ENCODE measurements at places on chromosomes 3 and 15. TPM values are rescaled to one million over a fixed set of nuclear protein-coding genes. Genes with fewer than 3 reads are reported as not detected.
A peak's percentile ranks its signal among the peaks of the same experiment; 100 is the strongest.

DNA sequence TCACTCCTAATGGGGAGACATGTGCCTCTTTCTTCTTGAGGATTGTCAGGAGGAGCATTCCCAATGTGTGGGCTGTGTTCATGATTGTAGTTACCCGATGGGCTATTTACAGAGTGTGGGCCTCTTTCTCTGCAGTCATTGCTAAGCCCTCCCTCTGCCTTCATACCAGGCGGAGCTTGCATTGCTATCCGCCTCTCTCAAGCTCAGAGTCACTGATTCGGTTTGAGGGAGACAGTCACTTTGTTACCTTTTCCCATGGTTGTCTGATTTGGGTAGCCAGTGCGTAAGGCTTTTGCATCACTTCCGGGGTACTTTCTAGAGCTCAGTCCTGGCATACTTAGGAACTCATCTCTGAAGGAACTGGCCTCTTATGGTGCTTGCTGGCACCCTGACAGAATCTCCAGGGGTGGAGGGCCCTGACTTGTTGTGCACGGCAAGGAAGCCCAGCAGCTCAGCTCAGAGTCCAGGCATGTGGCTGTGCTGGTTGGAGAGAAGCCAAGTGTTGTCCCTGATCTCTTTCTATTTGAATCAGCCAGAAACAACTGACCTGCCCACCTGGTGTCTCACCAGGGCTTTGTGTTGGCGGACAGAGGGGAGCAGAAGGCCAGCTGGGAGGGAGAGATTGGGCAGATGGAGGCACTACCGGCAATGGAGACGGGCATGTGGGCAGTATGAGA is 79.8 kb downstream of the EPHB1 start:
- no peak overlapping the region for H3K4me3 ChIP-seq
- H3K27me3 ChIP-seq = peaks cover 61% of the 10 kb centered on the region
- no peak overlapping the region for H3K27ac ChIP-seq
- no peaks in the 10 kb centered on the region for H3K36me3 ChIP-seq
- no peaks in the 10 kb centered on the region for H3K4me1 ChIP-seq

Gene OSBPL10
- 56.9 TPM for total RNA-seq

- DNase-seq = no peak
- peaks cover 13% of the 10 kb centered on the region for H3K4me1 ChIP-seq
- no peaks in the 10 kb centered on the region for H3K36me3 ChIP-seq
- H3K4me3 ChIP-seq = no peak overlapping the region
- H3K27me3 ChIP-seq = no peaks in the 10 kb centered on the region
Measured at GRCh38 chr3:43748645-43749044, 57.9 kb downstream of the ABHD5 start.

DNA sequence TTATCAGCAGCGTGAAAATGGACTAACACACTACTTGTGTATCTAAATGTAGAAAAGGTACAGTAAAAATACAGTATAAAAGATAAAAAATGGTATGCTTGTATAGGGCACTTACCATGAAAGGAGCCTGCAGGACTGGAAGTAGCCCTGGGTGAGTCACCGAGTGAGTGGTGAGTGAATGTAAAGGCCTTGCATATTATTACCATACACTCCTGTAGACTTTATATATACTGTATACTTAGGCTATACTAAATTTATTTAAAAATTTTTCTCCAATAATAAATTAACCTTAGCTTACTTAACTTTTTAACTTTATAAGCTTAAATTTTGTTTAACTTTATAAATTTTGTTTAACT is 67.2 kb upstream of the TSPAN3 start:
- no peak overlapping the region for H3K27ac ChIP-seq
- no peaks in the 10 kb centered on the region for H3K27me3 ChIP-seq
- DNase-seq = no peak
- no peaks in the 10 kb centered on the region for H3K36me3 ChIP-seq
- no peak overlapping the region for H3K4me3 ChIP-seq

DNA sequence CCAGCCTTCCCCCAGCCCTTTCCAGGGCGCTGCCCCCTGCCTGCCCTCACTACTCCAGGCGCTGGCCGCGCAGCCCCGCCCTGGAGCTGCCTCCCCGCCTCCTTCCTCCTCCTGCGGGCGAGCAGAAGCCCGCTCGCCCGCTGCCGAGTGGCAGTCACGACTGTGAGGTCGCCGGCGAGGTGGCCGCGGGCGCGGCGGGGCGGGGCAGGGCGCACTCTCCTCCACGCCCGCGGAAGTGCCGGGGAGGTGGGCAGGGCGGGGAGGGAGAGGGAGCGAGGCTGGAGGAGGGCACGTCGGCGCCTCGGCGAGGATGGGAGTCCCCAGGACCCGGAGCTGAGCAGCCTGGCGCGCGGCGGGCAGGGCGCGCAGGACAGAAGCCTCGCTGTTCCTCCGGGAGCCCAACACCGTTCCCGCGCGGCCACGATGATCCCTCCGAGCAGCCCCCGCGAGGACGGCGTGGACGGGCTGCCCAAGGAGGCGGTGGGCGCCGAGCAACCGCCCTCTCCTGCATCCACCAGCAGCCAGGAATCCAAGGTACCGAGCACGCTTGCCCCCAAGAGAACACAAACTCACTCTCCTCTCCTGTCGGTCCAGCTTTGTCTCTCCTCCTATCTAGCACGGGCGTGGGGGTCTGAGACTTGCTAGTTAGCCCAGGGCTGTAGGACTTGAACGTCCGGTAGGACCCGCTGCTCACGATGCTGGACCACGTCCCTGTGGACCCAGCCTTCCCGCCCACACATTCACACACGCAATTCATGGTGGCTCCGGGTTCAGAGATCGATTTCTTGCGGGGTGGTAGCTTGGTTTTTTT is at the start of gene STAC:
Gene STAC, plus strand, starts transcription at position 284 of the 811 bp plus-strand sequence. Its CDS starts 140 bp downstream, at position 424.
- no peaks in the 10 kb centered on the region for H3K27me3 ChIP-seq
- peak; percentile 60 for DNase-seq
- peaks cover 11% of the 10 kb centered on the region for H3K36me3 ChIP-seq
- peaks cover 23% of the 10 kb centered on the region for H3K4me1 ChIP-seq

Gene FAM98B
- 14.6 TPM for total RNA-seq

GRCh38 chr3:64190517-64191515 is 34.5 kb downstream of the PRICKLE2 start:
- H3K36me3 ChIP-seq = no peaks in the 10 kb centered on the region
- no peak for DNase-seq
- H3K4me3 ChIP-seq = no peak overlapping the region

DNA sequence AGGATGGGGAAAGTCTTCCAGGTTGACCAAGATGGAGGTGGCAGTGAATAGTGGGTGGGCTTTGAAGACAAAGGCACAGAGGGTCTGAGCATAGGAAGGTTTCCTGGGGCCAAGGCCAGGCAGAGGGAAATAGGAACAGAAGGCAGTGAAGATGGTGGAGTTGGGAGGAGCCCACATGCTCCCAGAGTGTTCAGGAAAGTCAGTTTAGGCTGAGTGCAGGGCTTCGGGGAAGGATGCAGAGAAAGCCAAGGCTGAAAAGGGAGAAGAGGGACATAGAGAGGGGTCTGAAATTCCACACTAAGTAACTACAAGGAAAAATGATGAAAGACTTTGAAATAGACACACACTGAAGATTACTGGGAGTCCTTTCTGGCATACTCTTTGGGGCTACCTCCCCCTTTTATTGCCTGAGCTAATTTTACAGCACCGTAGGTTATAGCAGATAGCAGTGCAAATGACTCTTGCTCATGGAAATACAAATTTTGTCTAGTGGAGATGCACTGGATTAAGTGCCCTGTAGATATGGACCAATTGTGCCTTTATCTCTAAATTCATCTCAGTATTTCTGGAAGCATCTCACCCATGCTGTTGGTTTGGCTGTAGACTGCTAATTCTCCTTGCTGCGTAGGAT is 3.8 kb downstream of the CX3CR1 start:
- peaks cover 21% of the 10 kb centered on the region for H3K27me3 ChIP-seq
- DNase-seq = no peak
- H3K36me3 ChIP-seq = no peaks in the 10 kb centered on the region
- H3K4me3 ChIP-seq = no peak overlapping the region

GRCh38 chr3:81277853-81278252 is 483.6 kb downstream of the GBE1 start:
- H3K4me1 ChIP-seq = no peaks in the 10 kb centered on the region
- H3K36me3 ChIP-seq = no peaks in the 10 kb centered on the region
- H3K27ac ChIP-seq = no peak overlapping the region
- DNase-seq = no peak
- no peak overlapping the region for H3K4me3 ChIP-seq

Gene CCR3
- 3.1 TPM for total RNA-seq
